ENCODE measurements at places on chromosomes 1 and 21. TPM values are rescaled to one million over a fixed set of nuclear protein-coding genes. Genes with fewer than 3 reads are reported as not detected.

DNA sequence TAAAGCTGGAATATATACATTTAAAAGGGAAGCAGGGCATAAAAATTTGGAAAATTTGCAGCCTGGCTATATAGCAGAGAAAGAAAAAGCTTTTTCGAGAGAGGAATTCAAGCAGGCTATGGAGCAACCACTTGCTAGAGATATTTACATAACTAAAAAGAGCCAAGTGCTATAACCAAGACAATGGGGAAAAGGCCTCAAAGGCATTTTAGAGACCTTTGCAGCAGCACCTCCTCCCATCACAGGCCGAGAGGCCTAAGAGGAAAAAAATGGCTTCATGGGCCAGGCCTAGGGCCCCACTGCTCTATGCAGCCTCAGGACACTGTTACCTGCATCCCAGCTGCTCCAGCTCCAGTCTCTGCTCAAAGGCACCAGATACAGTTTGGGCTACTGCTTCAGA, 37.0 kb downstream of the CAPN9 start:
- no peaks in the 10 kb centered on the region for H3K36me3 ChIP-seq
- no peaks in the 10 kb centered on the region for H3K4me1 ChIP-seq
- no peak overlapping the region for H3K27ac ChIP-seq

DNA sequence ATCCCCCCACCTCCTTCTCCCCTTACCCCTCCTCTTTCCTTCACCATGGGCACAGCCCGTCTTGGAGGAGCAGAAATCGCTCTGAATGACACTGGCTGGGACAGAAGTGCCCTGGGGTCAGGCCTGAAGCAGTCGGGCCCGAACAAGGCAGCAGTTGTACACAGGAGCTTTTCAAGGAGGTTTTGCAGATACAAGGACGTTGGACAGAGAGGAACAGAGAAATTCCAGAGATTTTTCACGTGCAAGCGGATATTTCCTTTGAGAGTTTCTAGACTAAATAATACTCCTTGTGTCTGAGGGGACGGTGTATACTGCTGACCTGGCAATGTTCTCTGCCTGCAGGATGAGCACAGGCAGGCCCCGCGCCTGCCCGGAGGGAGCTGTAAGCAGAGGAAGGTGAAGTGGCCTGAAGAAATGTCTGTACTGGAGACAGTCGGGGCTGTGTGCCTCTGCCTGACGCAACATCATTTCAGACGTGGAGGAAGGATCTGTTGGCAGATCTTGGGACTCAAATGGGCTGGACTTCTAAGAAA, 95.3 kb upstream of the SLC25A33 start:
- DNase-seq, result no peak
- H3K27me3 ChIP-seq, result no peaks in the 10 kb centered on the region
- no peaks in the 10 kb centered on the region for H3K36me3 ChIP-seq
- peaks cover 43% of the 10 kb centered on the region for H3K4me1 ChIP-seq
- no peak overlapping the region for H3K4me3 ChIP-seq
- peak overlapping the region; percentile 13 for H3K27ac ChIP-seq

Gene TPM3
- 173 TPM for total RNA-seq

- no peaks in the 10 kb centered on the region for H3K4me1 ChIP-seq
- no peaks in the 10 kb centered on the region for H3K36me3 ChIP-seq
- peaks cover 7% of the 10 kb centered on the region for H3K27me3 ChIP-seq
- no peak for DNase-seq
Observed at GRCh38 chr1:152543820-152544219, 22.8 kb downstream of the LCE3E start.

GRCh38 chr1:16013220-16013907, 4.5 kb downstream of the HSPB7 start:
- H3K36me3 ChIP-seq, result no peaks in the 10 kb centered on the region
- DNase-seq, result peak; percentile 81
- no peaks in the 10 kb centered on the region for H3K27me3 ChIP-seq
- peak overlapping the region; percentile 21 for H3K4me3 ChIP-seq

DNA sequence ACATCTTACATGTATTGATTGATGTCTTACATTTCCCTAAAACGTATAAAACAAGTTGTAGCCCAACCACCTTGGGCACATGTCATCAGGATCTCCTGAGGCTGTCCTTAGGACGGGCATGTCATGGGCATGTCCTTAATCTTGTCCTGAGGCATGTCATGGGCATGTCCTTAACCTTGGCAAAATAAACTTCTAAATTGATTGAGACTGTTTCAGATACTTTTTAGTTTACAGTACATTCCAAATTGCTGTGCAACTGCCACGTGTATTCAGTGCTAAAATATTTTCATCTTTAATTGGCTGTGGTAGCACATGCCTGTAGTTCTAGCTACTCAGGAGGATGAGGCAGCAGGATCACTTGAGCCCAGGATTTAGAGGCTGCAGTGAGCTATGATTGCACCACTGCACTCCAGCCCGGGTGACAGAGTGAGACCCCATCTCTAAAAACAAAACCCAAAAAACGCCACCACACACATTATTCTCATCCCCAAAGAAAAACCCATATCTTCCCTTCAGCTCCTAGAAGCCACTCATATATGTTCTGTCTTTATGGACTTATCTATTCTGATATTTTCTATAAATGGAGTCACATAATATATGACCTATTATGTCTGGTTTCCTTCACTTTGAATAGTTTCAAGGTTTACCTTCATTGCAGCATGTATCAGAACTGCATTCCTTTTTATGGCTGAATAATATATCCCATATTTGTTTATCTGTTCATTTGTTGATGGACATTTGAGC, 96.0 kb upstream of the BTG3 start:
- no peak overlapping the region for H3K27ac ChIP-seq
- H3K27me3 ChIP-seq, result no peaks in the 10 kb centered on the region
- no peak overlapping the region for H3K4me3 ChIP-seq
- DNase-seq, result no peak

DNA sequence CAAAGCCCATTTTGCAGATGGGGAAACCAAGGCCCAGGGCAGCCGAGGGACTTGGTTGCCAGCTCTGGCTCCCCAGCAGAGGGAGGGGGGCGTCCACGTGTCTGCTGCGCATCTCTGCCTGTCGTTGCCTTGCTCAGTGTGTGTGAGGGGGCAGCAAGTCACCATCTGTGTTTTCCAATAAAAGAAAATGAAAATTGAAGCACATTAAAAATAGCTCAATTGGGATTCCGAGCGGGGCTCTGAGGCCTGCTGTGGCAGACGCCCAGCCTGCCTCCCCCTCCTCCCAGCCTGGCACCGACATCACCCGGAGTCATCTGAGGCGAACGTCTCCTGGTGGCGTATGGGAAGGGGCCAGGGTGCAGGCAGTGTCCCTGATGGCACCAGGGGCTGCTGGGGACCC, 51.2 kb downstream of the EPHB2 start:
- H3K27ac ChIP-seq, result no peak overlapping the region
- H3K4me3 ChIP-seq, result no peak overlapping the region
- H3K36me3 ChIP-seq, result no peaks in the 10 kb centered on the region
- H3K4me1 ChIP-seq, result no peaks in the 10 kb centered on the region
- DNase-seq, result no peak
- H3K27me3 ChIP-seq, result no peaks in the 10 kb centered on the region

Gene ZNF648
- total RNA-seq, result not detected

GRCh38 chr1:21129407-21129806, 47.3 kb downstream of the EIF4G3 start:
- no peaks in the 10 kb centered on the region for H3K36me3 ChIP-seq
- no peak for DNase-seq
- no peaks in the 10 kb centered on the region for H3K27me3 ChIP-seq
- H3K27ac ChIP-seq, result no peak overlapping the region

Gene FCAMR
- not detected for total RNA-seq

Gene CLDN17
- total RNA-seq, result not detected

DNA sequence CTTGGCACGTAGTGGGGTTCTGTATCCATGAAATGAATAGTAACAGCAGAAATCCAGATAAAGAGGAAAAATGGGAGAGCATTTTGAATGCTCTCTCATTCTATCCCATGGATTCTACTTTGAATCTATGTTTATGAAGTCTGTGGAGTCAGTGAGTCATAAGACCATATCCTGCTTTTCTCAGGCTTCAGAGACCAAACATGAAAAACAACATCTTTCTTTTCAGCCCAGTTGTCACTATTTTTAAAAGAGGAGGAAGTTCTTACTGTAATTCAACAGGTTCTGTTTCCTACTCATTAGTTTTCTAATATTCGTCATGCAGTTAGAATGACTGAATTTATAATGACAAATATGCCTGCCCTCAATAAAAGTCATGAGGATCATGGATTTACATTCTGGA, 39.4 kb upstream of the CD55 start:
- H3K27me3 ChIP-seq, result no peaks in the 10 kb centered on the region
- H3K4me3 ChIP-seq, result no peak overlapping the region

Gene LAMTOR5
- 239 TPM for total RNA-seq

DNA sequence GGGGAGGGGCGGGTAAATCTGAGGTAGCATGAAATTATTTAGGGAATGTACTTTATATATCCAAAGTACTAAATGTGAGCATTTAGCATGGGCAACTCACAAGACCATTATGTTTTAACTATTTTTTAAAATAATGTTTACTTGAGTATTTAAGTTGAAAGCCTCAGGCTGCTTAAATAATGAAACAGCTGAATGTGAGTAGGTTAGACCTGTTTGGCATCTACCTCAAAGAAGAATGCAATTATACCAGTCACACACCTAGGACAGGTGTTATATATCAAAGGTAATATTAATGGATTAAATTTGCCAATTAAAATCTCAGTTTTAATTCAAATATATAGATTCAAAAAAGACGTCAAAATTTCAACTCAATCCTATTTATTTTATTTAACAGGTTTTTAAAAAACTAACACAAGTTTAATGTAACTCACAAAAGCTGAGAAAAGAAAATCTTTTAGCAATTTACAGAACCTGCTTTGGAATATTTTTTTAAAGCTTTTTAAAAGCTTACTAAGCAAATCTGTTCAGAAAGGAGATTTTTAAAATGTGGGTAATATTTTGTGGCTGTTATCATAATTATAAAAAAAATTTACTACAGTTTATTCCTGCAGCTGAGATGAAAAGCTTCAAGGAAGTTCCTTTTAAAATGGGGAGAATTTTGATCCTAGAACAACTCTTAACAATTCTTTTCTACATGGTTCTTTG, 104.6 kb upstream of the LBR start:
- peaks cover 9% of the 10 kb centered on the region for H3K36me3 ChIP-seq
- no peaks in the 10 kb centered on the region for H3K4me1 ChIP-seq
- H3K27ac ChIP-seq, result no peak overlapping the region
- no peak for DNase-seq

DNA sequence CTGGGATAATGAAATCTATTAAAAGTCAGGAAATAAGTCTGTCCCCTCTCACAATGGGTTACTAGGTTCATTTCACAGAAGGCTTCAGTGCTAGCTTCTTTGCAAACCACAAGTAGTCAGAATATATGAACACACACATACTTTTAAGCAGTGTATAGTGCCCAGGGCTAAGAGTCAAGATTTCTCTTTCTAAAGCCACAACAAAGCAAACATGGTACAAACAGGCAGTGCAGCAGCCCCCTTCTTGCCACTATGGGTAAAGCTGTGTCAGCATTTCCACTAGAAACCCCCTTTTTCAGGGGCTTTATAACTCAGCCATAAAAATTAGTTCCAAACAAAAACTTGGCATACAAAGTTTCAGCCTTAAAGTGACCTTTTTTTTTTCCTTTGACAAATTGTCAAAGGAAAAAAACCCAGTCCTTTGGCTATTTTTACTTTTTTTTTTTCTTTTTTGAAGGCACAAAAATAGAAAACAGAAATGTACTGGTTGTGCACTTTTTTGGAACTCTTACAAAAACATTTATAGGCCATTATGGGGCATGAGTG, 315.4 kb downstream of the LMO4 start:
- H3K4me3 ChIP-seq, result no peak overlapping the region
- DNase-seq, result no peak
- H3K4me1 ChIP-seq, result no peaks in the 10 kb centered on the region
- no peaks in the 10 kb centered on the region for H3K27me3 ChIP-seq
- H3K27ac ChIP-seq, result no peak overlapping the region
- H3K36me3 ChIP-seq, result no peaks in the 10 kb centered on the region

DNA sequence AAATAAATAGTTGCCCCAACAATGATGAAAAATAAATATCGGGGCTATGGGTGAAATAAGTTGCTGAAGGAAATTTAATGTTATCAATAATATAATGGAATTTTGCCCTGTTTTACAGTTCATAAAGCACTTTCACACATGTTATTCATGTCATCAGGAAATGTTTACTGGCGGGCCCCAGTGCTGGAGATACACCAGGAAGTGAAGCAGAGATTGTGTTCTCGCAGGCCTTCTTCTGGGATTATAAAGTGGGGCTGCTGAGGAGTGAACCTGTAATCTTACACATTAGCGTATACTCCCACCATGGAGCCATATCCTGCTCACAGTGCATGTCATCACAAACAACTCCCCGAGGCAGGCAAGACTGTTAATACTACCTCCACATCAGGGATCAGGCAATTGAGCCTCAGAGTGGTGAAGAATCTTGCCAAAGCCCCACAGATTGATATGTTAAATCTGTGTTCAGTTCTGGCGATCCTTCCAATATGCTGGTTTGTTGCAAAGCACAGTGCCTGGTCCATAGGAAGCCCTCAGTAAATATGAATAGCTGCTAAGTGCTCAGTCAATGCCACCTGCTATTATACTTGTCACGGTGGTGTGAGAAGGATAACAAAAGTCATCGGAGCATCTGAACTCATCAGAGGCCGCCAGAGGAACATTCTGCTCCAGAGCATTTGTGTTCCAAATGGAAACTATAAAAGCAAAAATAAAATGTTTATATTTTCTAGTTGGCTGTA, 104.4 kb upstream of the UBE2U start:
- H3K4me1 ChIP-seq, result no peaks in the 10 kb centered on the region
- H3K36me3 ChIP-seq, result no peaks in the 10 kb centered on the region
